ENCODE measurements at places on chromosomes 7 and 10.

GRCh38 chr10:37682617-37683016, 174.8 kb downstream of the ZNF248 start:
- DNase-seq, result no peak

GRCh38 chr7:81684514-81685269, 85.2 kb downstream of the HGF start:
- peak; percentile 98 for DNase-seq

DNA sequence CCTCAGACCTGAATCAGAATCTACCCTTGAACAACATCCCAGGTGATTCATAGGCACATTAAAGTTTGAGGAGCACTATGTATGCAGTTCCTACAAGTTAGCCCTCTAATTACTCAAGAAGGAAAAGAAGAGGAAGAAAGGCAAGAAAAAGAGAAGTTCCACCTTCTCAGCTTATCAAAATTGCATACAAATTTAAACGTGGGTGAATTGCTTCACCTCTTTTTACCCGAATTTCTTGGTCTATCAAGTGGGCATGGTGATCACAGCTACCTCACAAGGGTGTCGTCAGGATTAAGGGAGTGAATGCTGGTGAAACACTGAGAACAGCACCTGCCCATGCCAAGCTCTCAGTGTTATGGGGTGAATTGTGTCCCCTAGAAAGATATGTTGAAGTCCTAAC, 43.8 kb upstream of the PAPSS2 start:
- no peak for DNase-seq

GRCh38 chr7:121301446-121302213, 27.2 kb upstream of the WNT16 start:
- DNase-seq, result peak; percentile 23

- no peak for DNase-seq
Observed at GRCh38 chr7:23469150-23469960, 936 bp downstream of the IGF2BP3 start.

- no peak for DNase-seq
Observed at GRCh38 chr10:18866852-18867251, 181.7 kb upstream of the MALRD1 start.
